Testis (tissue), 5 donors: ENCODE measurements at places on chromosomes 11 and 22.

DNA sequence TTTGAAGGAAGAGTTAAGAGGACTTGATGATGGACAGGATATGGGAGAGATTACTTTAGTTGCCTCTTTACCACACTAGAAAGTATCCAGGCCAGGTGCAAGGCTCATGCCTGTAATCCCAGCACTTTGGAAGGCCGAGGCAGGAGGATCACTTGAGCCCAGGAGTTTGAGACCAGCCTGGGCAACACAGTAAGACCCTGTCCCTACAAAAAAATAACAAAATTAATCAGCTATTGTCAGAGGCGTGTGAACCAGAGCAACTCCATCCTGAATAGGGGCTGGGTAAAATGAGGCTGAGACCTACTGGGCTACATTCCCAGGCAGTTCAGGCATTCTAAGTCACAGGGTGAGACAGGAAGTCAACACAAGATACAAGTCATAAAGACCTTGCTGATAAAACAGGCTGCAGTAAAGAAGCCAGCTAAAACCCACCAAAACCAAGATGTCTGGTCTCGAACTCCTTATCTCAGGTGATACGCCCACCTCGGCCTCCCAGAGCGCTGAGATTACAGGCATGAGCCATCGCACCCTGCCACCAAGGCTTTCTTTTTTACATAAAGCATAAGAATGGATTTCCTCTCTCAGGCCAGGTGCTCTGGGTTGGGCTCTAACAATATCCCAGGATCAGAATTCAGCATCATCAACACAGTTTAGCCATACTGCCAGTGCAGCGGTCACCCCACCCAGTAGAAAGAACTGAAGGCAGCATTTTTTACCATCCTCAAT is 17.8 kb downstream of the PI4KA start:
- DNase-seq: no peak

DNA sequence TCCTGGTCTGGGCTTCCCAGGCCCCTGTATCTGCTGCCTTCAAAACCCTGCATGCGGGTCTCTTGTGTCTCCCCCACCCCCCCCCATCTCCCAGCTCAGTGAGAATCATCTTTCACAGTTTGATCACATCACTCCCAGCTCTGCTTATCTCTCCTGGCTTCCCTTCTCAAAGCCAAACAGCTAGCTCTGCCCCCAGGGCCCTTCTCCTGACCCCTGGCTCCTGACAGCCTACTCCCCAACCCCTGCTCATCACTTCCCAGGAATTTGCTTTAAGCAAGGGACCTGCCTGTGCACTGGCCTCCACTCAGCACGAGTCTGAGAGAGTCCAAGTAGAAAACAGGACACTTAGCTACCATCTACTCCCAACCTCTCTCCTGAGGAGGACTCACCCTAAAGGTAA is 342.7 kb downstream of the TENM4 start:
- DNase-seq: no peak

DNA sequence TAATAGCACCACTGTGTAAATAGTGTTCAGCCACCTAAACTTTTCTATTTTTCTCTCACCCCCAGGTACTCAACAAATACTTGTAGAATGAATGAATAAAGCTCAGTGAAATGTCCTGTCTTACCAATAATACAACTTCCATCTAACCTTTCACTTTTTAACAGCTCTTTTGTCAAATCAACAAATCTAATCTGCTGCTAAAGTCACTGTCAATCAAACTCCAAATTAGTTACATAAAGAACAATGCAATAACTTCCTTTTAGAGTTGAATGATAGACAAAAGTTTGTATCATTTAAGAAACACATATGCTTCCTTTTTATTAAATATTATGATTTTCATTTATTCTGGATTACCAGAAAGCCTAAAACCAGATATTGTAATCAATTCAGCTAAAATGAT is 34.7 kb upstream of the C11orf58 start:
- DNase-seq: no peak

GRCh38 chr22:25666308-25666707 is 75.7 kb upstream of the MYO18B start:
- DNase-seq: no peak

GRCh38 chr22:44001521-44001920 is 22.6 kb upstream of the PARVB start:
- DNase-seq: no peak

- DNase-seq: no peak
These were observed 88.8 kb upstream of the THY1 start for GRCh38 chr11:119511614-119512306.

DNA sequence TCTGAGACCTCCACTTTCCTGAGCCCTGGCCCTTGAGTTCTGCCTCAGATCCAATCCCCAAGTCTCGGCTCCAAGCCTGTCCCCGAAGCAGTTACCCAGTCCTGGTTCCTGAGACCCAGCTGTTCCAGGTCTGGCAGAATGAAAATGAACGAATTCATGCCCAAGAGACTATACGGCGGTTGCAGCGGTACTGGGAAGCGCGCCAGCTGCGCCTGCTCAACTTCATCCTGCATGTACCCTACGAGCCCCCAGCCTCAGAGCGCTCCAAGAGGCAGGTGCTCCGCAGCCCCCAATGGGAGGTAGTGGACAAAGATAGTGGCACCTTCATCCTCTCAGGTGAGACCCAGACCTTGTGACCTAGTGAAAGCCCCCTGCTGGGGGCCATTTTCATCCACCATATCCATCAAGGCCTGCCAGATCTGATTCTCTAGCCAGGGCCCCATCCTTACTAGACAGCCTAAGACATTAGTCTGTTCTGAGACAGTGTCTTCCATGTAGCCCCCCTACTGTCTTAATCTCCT is 42.7 kb downstream of the DNHD1 start:
- no peak for DNase-seq

GRCh38 chr11:32006799-32007388 is 84.0 kb upstream of the RCN1 start:
- peak; percentile 43 for DNase-seq

DNA sequence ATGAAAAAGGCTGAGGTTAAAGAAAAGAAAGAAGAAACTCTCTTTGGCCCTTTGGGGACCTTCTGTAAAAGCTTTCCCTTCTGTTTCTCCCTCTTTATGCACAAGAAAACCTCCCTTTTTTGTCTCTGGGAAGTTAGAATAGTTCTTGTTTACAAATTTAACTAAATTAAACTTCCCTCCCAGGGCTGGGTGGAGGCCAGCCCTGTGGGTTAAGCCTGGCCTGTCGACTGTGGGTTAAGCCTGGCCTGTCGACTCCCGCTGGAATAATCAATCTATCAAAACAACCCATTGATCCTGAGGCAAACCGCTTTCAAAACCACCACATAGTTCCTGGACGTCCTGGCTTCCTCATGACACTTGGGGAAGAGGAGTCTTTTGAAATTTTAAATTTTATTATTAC is 1.2 kb upstream of the DRG1 start:
- no peak for DNase-seq

GRCh38 chr22:38886333-38886732 is 14.3 kb upstream of the CBX6 start:
- no peak for DNase-seq

DNA sequence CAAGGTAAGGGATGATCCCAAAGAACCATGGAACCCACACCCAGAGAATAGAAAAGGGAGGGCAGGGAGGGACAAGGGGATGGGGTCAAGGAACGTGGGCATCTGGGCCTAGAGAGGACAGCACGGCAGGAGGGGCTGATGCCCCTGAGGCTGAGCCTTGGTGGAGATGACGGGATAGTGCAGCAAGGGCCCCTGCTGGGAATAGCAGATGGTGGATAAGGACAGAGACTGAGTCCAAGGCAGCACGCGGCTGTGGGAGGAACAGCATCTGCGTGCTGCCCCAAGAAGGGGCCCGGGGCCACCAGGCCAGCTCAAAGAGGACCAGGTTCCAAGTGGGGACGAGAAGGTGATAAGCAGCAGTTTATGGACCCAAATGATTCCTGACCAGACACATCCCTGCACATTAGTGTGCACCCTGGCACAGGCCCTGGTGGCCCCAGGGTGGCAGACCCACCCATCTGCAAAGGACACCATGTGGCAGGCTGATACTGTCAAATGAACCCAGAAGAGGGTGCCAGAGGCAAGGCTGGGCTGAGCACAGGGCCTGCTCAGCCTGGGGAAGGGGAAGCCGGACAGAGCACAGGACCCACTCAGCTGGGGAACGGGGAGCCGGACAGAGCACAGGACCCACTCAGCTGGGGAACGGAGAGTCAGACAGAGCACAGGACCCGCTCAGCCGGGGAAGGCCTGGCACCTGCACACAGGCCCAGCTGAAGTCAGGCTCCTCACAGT is 12.8 kb upstream of the TESMIN start:
- DNase-seq: no peak

- DNase-seq: no peak
These were observed 84.5 kb downstream of the AASDHPPT start for GRCh38 chr11:106161775-106162634.
